Panc1 (cell line): ENCODE measurements at places on chromosomes 12 and 14. TPM values are rescaled to one million over a fixed set of nuclear protein-coding genes. Genes with fewer than 3 reads are reported as not detected.

Gene TMEM253
- total RNA-seq, result 0.33 TPM

Gene VPS29
- total RNA-seq, result 128 TPM

Gene TAS2R8
- not detected for total RNA-seq

Gene ADAM21
- total RNA-seq, result 0.08 TPM

Gene RFX4
- not detected for total RNA-seq

Gene KIF5A
- total RNA-seq, result 3.0 TPM

Gene INSM2
- not detected for total RNA-seq

Gene OAS1
- total RNA-seq, result 4.5 TPM

GRCh38 chr14:34081576-34082136, 130.8 kb upstream of the EGLN3 start:
- H3K27me3 ChIP-seq, result no peaks in the 10 kb centered on the region
- no peaks in the 10 kb centered on the region; the same call in 1 of the 2 replicates for H3K36me3 ChIP-seq
- DNase-seq, result no peak
- no peak overlapping the region for H3K4me3 ChIP-seq

- no peak overlapping the region for H3K27ac ChIP-seq
- no peak for DNase-seq
- H3K4me1 ChIP-seq, result peaks cover 4% of the 10 kb centered on the region; the same call in 1 of the 2 replicates
- H3K36me3 ChIP-seq, result no peaks in the 10 kb centered on the region
These were observed 4.2 kb upstream of the CLECL1 start for GRCh38 chr12:9736936-9737705.

GRCh38 chr12:49885118-49885517, 18.6 kb downstream of the FAIM2 start:
- no peaks in the 10 kb centered on the region for H3K36me3 ChIP-seq
- no peak overlapping the region for H3K27ac ChIP-seq
- no peak overlapping the region for H3K4me3 ChIP-seq
- DNase-seq, result no peak
- H3K4me1 ChIP-seq, result 0 out of 2 replicates have a peak, but pooled peaks cover 4% of the 10 kb centered on the region

DNA sequence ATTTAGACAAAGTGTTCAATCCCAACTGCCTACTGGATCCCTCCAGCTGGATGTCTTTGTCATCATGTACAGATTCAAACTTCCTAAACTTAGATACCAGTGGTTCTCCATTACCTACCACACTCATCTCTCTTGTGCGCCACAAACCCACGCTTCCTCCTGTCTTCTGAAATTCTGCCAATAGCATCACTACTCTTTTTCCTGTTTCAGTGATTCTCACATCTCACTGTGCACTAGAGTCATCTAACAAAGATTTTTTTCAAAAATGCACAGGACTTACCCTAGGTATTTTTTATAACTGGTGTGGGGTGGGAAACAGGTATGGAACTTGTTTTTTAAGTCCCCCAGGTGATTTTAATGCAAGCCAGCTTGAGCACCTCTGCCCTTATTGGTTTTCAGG, 5.9 kb downstream of the PSMB5 start:
- H3K4me3 ChIP-seq, result no peak overlapping the region
- DNase-seq, result no peak
- no peaks in the 10 kb centered on the region for H3K27me3 ChIP-seq
- H3K27ac ChIP-seq, result no peak overlapping the region
- peaks cover 8% of the 10 kb centered on the region for H3K36me3 ChIP-seq
- no peaks in the 10 kb centered on the region for H3K4me1 ChIP-seq

- H3K27ac ChIP-seq, result no peak overlapping the region
- H3K36me3 ChIP-seq, result no peaks in the 10 kb centered on the region
- no peak for DNase-seq
- no peaks in the 10 kb centered on the region for H3K4me1 ChIP-seq
- H3K4me3 ChIP-seq, result no peak overlapping the region
These were observed 126.4 kb upstream of the PLEKHA5 start for GRCh38 chr12:19003141-19003540.

DNA sequence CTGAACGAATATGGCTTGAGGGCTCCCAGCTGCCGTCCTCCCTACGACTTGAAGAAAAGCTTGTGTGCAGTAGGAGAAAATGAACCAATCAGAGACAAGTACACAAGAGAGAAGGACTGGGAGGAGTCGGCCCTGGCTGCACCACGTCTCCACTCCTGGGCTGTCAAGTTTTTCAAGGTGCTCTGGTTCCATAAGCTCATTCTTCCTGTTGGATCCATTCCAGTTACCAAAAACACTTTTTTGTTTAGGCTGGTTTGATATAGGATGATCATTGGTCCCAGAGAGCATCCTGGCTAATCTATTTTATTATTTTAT, 2.8 kb upstream of the A2ML1 start:
- DNase-seq, result no peak
- H3K27me3 ChIP-seq, result no peaks in the 10 kb centered on the region
- no peaks in the 10 kb centered on the region for H3K36me3 ChIP-seq
- no peak overlapping the region for H3K4me3 ChIP-seq
- no peak overlapping the region for H3K27ac ChIP-seq

DNA sequence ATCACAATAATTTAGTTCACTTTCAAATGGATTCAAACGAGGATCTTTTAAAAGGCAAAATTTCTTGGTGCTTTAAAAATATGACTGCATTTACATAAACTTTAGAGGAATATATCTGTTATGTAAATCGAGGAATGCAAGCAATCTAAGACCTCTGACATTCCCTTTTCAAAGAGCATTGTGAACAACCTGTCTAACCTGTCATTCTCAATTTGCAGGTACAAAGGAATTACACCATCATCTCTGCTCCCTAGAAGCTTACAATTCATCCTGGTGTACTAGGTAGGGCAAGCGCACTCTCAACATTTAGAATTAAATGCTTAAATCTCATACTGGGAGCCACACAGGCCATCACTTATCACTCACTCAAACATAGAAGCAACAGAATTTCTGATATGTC, 35.6 kb downstream of the BMP4 start:
- no peak overlapping the region for H3K27ac ChIP-seq
- H3K4me1 ChIP-seq, result no peaks in the 10 kb centered on the region
- H3K27me3 ChIP-seq, result no peaks in the 10 kb centered on the region
- no peak overlapping the region for H3K4me3 ChIP-seq
- no peak for DNase-seq
- no peaks in the 10 kb centered on the region for H3K36me3 ChIP-seq

- H3K36me3 ChIP-seq, result no peaks in the 10 kb centered on the region
- H3K27me3 ChIP-seq, result no peaks in the 10 kb centered on the region
- DNase-seq, result no peak
- H3K27ac ChIP-seq, result no peak overlapping the region
- H3K4me1 ChIP-seq, result no peaks in the 10 kb centered on the region
These were observed 130.3 kb upstream of the DNM1L start for GRCh38 chr12:32548691-32549281.

- no peak overlapping the region for H3K4me3 ChIP-seq
- no peak overlapping the region for H3K27ac ChIP-seq
- H3K27me3 ChIP-seq, result no peaks in the 10 kb centered on the region
These were observed 21.8 kb downstream of the VDR start for GRCh38 chr12:47882781-47883546.

GRCh38 chr12:18320036-18320617, 58.8 kb downstream of the PIK3C2G start:
- no peak overlapping the region for H3K27ac ChIP-seq
- no peaks in the 10 kb centered on the region for H3K4me1 ChIP-seq
- H3K4me3 ChIP-seq, result no peak overlapping the region

GRCh38 chr12:45234139-45234865, 18.4 kb downstream of the ANO6 start:
- peak; percentile 93 for DNase-seq
- no peak overlapping the region for H3K4me3 ChIP-seq
- H3K36me3 ChIP-seq, result no peaks in the 10 kb centered on the region
- H3K27ac ChIP-seq, result peak overlapping the region; percentile 99

DNA sequence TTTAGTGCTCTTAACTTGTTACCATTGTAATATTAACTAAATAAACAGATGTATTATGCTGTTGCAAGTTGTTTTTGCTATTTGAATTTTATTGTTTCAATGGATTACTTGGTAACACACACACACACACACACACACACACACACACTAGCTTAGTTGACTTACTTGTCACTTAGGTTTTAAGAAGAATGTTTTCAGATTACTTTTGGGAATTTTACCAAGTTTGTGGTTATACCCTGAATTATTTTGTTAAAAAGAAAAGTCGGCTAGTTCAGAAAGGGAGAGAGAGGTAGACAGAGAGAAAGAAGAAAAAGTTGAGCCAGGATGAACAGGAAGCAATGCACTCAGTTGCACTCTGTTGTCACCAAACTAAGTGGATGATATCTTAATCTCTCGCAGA, 5.3 kb downstream of the SSTR1 start:
- H3K27ac ChIP-seq, result no peak overlapping the region
- H3K4me3 ChIP-seq, result no peak overlapping the region
- H3K27me3 ChIP-seq, result peaks cover 12% of the 10 kb centered on the region
- no peaks in the 10 kb centered on the region; the same call in 1 of the 2 replicates for H3K36me3 ChIP-seq
- no peak for DNase-seq

DNA sequence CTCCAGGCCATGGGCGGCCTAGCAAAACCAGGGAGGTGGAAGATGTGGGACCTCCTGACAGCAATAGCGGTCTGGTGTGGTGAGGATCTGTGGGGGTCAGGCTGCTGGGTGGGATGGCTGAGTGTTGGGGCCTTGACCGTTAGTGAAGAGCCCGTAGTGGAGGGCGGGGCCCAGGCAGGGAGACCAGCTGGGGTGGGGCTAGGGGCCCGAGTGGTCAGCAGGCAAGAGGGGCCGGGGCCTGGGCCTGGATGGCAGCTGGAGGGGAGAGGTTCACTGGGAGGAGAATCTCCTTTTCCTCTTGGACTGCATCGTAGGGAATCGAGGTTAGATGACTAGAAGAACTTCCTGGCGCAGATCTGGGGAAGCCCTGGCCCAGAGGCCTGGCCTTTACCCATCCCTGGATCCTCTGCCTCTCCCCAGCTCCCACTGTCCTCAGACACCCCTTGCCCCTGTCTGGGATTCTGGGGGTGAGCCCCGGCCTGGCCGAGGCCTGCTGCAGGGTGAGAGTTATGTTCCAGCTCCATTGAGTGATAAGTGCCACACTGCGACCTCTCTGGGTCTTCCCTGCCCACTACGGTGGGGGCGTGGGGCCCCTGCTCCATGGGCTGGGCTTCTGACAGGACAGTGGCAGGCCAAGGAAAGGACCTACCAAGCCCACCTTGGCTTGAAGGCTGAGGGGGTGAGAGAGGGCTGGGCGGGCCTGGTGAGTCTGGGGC, 47.1 kb downstream of the KRT80 start:
- H3K27ac ChIP-seq, result peak overlapping the region; percentile 66
- no peak for DNase-seq
- no peak overlapping the region for H3K4me3 ChIP-seq
- H3K27me3 ChIP-seq, result no peaks in the 10 kb centered on the region
- H3K4me1 ChIP-seq, result peaks cover 57% of the 10 kb centered on the region

DNA sequence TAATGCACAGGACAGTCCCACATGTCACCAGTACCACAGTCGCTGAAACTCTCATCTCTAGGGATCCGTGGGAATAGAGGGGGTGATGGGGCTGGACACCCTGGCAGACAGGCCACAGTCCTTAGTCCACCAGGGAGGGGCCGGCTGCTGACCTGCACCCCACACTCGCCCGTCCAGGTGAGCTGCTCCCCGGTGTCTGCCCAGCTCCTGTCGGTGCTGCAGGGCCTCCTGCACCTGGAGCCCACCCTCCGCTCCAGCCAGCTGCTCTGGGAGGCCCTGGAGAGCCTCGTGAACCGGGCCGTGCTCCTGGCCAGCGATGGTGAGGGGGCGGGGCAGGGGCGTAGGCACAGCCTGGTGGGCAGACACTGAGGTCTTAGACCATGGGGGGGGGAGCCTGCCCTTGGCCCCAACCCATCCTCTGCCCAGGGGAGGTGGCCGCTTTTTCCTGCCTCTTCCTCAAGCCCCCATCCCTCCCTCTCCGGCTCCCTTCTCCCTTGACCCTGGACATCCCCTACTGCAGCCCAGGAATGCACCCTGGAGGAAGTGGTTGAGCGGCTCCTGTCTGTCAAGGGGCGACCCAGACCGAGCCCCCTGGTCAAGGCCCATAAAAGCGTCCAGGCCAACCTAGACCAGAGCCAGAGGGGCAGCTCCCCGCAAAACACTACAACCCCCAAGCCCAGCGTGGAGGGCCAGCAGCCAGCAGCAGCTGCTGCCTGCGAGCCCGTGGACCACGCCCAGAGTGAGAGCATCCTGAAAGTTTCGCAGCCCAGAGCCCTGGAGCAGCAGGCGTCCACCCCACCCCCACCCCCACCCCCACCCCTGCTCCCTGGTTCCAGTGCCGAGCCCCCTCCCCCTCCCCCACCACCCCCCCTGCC, 17.1 kb upstream of the ADSS1 start:
- H3K4me3 ChIP-seq, result no peak overlapping the region
- no peak for DNase-seq
- H3K4me1 ChIP-seq, result peaks cover 40% of the 10 kb centered on the region

DNA sequence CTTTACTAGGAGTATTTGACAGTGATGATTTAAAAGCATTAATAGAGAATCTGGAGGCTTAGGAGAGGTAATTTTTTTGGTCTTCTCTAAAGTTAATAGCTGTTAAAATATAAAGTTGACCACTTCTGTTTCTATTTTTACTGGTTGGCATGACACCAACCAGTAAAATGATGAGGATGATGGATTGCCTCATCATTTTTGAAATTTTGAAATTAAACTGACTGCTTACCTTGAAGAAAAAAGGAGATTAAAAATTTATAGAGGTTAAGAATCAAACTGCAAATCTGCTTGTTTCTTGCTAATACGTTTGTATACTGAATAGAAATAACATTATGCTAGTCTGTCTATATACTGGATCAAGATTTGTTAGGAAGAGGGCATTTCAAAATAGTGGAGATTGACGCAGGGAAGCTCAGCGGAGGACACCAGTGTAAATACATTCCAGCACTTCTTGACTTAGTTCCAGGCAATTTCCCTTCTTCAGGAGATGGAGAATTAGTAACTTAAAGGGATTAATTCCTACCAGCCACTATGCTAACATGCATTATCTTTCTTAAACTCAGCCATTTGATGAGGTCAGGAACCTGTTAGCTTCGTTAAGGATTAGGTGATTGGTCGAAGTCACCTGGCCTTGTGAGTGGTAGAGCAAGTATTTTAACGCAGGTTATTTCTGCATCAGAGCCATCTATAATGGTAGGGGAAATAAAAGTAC, 3.6 kb downstream of the EID3 start:
- H3K27me3 ChIP-seq, result no peaks in the 10 kb centered on the region
- peak overlapping the region; percentile 96 for H3K27ac ChIP-seq
- H3K4me3 ChIP-seq, result peak overlapping the region; percentile 57
- H3K4me1 ChIP-seq, result peaks cover 66% of the 10 kb centered on the region
- peaks cover 19% of the 10 kb centered on the region for H3K36me3 ChIP-seq
- DNase-seq, result no peak

- no peaks in the 10 kb centered on the region for H3K4me1 ChIP-seq
- no peak for DNase-seq
- H3K27me3 ChIP-seq, result no peaks in the 10 kb centered on the region
These were observed 42.9 kb upstream of the TESC start for GRCh38 chr12:117142094-117142493.

- H3K27me3 ChIP-seq, result no peaks in the 10 kb centered on the region
- H3K4me3 ChIP-seq, result no peak overlapping the region
- H3K27ac ChIP-seq, result peak overlapping the region; percentile 96
- H3K4me1 ChIP-seq, result peaks cover 37% of the 10 kb centered on the region
- H3K36me3 ChIP-seq, result no peaks in the 10 kb centered on the region
These were observed 122.5 kb downstream of the PHLDA1 start for GRCh38 chr12:75908961-75909605.

GRCh38 chr12:110262442-110263388, 18.3 kb upstream of the ATP2A2 start:
- H3K4me1 ChIP-seq, result peaks cover 10% of the 10 kb centered on the region
- no peak for DNase-seq
- H3K27me3 ChIP-seq, result no peaks in the 10 kb centered on the region
- H3K27ac ChIP-seq, result no peak overlapping the region
- H3K4me3 ChIP-seq, result no peak overlapping the region
- no peaks in the 10 kb centered on the region for H3K36me3 ChIP-seq

GRCh38 chr12:18313306-18313705, 52.0 kb downstream of the PIK3C2G start:
- no peak overlapping the region for H3K27ac ChIP-seq
- H3K4me1 ChIP-seq, result no peaks in the 10 kb centered on the region
- no peak overlapping the region for H3K4me3 ChIP-seq
- no peaks in the 10 kb centered on the region; the same call in 1 of the 2 replicates for H3K36me3 ChIP-seq
- no peak for DNase-seq
